DMS79 treated with DMSO at 0.1 percent for 48 hours (cell line): ENCODE measurements at places on chromosomes 12 and 14.

- no peak for DNase-seq
These were observed 36.3 kb upstream of the BBS10 start for GRCh38 chr12:76384560-76384959.

- DNase-seq = no peak
These were observed 102.8 kb downstream of the SLC16A7 start for GRCh38 chr12:59698600-59698999.

GRCh38 chr12:118063576-118064391, 2.8 kb upstream of the WSB2 start:
- DNase-seq = no peak

DNA sequence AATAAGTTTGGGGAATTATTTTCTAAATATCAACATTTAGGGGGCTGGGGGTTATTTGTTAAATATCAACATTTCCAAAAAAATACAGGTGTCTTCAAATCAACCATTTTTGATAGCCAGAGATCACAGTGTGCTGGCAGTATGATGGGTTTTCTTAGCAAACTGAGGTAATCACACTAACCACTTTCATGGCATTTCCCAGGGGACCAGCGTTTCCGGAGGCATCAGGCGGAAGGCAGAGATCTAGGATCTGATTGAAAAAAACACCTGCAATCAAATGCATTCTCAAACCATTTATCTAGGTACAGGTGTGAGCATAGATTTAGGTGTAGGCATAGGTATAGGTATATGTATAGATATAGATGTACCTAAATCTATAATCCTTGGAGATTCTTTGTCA, 34.6 kb downstream of the GLRX5 start:
- no peak for DNase-seq

DNA sequence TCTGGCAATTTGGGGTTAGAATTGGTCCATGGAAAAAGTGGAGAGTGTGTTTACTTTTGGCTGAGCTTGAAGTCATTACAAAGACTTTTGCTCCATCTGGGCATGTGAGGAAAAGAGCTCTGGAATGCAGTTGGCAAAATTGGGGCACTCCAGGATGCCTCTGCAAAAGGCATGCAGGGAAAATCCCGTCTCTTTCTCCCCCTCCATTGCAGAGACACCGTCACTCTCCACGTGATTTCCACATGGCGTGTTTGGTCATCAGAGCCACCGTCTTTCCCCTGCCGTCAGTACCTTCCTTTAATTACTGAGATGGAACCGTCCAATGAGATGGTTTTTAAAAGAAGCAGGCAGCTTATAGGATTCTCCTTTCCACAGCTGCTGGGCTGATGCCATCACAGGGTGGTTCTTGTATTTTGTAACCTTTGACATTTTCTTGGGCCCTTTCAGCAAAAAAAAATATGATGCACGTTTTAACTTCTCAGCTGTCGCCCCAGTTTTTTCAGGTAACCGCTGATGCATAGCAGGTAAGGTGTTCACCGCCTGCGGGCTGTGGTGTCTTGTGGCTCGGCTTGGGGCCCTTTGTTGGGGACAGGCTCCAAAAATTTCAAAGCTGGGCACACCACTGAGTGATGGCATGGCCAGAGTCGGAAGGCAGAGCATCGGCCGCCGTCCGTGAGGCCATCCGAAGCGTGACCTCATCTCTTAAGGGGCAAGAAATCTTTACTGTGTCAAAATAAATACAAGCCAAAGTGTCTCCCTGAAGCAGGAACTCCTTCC, 68.4 kb downstream of the CACNA1C start:
- no peak for DNase-seq

DNA sequence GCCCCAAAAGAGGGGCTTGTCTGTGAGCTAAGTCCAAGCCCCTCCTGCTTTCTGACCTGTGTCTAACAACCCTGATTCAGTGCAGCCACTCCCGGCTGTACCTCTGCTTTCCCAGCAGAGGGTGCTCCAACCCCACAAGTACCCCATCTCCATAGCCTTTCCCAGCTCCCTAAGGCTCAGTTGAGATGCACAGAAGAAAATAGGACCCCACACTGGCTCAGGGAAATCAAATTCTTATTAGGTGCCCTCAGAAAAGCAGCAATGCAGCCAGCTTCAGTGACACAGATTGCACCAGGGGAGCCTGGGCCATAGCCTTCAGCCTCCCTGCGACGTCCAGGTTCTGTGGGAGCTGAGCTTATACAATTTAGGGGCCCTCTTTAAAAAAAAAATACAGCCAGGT, 49.9 kb downstream of the LRRC74A start:
- DNase-seq = peak; percentile 91

- no peak for DNase-seq
These were observed 276.9 kb downstream of the PRKD1 start for GRCh38 chr14:29650554-29651269.

GRCh38 chr12:3128498-3129293, 51.5 kb downstream of the TSPAN9 start:
- no peak for DNase-seq

DNA sequence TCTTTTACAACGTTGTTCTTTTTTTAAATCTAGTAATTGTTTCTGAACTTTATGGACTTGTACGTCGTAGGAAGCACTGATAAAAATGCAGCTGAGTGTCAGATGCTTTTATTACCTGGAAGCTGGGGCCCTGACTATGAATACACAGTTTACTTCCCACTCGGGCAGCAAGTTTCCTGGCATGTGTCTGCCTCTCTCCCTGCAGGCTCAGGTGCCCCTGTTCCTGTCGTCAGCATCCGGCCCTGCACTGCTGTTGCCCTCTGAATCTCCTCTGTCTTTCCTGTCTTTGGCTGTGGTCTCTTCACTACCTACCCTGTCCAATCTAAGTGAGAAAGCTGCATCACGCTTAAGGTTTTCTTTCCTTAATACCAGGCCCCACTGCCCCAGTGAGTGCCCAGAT, 75.8 kb downstream of the PELI2 start:
- no peak for DNase-seq

GRCh38 chr12:51218607-51219161, 822 bp upstream of the POU6F1 start:
- DNase-seq = no peak

DNA sequence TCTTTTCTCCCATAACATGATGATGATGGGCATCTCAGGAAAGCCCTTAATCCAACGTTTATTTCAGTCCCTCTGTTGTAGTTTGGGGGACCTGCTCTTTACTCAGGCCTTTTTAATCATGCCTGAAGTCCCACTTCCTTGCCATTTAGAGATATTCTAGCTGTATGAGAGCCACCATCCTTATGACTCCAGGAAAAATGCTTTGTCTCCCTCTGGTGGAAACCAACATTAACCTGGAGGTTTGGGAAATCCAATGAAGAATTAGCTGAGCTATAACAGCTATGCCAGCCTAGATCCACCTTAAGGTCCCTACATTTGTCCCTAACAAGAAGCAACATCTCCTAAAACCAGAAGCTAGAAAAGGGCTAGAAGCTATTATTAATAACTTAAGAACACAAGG, 1399.1 kb downstream of the LRFN5 start:
- DNase-seq = no peak

DNA sequence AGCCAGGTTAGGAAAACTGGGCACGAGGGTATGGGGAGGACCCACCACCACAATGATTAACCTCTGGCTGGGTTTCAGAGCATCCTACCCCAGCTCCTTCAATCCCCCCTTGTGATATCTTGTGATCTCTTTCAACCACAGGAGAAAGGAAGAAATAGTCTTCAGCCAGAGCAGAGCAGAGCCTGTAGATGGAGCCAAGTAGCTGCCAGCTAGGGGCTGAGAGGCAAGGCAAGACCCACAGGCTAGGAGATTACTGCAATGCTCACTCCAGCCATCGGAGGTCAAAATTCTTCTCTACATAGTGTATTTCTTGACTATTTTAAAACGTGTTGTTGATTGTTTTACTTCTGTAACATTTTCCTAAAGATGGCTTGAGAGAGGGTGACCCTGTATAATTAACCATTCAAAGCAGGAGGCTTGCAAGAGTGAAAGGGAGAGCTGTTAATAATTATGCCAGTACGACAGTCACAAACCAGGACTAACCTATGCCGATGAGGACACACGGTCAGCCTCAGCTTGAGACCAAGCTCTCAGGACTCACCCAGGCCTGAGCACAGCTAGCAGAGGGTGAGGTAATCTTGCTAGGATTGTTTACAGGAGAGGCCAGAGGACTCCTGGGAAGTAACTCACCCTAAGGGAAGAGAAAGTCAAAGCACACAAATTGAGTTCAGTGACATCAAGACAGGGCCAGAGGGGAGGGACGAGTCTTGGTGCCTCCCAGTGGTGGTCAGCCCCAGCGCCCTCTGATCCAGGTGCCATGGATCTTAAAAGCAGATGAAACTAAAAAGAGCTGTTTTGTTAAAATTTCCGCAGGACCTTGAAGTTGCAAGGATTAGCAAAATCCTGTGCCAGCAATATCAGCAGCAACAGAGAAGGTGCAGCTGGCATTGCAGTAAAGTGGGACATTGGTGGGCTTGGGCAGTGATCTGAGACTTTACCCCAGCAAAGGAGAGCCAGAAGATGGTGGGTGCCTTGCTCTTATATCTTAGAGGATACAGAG, 29.8 kb upstream of the CDKN3 start:
- peak; percentile 57 for DNase-seq

DNA sequence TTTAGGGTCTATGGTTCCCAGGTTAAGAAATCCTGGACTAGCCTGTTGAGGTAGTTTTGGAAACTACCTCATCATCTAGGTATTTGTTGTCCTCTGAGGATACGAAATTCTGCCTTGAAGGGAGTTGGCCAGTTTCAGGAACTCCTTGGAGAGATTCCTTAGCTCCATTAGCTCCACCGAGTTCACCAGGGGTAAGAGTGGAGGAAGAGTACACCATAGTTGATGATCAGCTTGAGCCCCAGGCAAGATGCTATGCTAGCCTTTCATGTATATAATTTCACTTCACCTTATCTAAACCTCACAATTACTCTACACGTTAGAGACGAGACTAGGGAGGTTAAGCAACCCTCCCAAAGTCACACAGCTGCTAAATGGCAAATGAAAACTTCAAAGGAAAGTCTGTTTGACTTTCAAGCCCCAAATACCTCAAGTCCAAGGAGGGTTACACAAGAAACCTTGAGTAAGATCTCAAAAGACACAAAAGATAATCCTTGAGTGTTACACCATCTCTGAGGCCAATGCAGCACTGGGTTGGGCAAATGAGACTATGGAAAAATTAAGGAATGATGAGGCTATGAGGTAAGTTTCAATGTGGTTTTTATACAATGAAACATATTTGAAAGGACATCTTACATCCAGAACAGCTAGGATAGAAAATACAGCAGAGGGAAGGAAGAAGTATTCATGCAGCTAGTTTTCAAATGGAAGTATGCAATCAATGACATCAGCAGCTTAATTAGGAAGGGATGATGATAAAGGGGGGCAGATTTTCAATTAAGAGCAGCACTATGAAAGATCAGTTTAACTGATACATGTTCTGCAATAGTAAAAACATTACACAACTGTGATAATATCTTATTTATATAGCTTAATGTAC, 97.2 kb upstream of the KRAS start:
- DNase-seq = no peak

DNA sequence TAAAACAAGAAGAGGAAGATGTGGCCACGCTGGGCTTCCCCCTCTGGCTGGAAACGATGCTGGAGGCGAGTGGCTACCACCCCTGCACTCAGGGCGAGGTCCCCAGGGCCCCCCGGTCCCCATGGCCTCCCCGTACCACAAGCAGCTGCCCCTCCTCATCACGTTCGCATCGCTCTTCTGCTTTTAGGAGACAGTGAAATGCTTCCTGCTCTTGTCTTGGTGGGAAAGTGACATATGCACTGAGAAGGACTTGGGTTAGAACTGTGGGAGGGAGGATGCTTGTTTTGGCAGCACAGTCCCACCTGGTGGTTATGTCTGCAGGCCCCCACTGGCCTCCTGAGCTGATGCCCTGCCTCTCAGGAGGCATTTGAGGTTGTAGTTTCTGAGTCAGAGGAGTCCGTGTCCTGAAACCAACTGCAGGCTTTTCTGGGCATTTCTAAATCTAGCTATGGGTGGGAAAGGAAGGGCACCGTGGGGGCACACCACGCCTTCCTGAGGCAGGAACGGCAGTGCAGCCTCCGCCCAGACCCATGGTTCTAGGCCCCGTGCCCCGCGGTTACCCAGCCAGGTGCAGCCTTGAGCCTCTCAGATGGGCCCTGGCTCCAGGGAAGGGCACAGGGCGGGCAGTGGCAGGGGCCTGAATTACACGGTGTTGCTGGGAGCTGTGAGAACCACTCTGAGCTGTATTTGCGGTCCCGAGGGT, 139.3 kb downstream of the ADGRD1 start:
- DNase-seq = no peak

- peak; percentile 71 for DNase-seq
These were observed 262.0 kb downstream of the MED13L start for GRCh38 chr12:116015525-116015924.

DNA sequence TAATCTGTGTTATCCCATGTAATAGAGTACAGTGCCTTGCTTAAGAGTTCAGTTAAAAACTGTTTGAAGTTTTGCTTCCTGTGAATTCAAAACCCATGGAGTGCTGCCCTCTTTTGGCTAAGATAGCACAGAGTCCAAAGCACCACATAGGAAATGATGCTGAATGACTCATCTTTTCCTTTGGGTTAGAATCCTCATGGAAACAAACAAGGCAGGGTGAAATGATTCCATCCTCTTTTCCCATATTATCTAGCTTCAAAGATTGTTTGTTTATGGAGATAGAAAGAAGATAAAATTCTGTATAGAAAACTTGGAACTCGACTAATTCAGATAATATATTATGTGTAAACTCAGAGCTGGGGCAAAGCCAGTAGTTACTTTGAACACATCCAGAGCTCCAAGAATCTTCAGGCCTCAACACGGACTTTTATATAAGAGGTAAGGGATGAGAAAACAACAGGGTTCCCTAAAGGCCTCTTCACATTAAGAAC, 87.4 kb downstream of the OTOGL start:
- peak; percentile 72 for DNase-seq

DNA sequence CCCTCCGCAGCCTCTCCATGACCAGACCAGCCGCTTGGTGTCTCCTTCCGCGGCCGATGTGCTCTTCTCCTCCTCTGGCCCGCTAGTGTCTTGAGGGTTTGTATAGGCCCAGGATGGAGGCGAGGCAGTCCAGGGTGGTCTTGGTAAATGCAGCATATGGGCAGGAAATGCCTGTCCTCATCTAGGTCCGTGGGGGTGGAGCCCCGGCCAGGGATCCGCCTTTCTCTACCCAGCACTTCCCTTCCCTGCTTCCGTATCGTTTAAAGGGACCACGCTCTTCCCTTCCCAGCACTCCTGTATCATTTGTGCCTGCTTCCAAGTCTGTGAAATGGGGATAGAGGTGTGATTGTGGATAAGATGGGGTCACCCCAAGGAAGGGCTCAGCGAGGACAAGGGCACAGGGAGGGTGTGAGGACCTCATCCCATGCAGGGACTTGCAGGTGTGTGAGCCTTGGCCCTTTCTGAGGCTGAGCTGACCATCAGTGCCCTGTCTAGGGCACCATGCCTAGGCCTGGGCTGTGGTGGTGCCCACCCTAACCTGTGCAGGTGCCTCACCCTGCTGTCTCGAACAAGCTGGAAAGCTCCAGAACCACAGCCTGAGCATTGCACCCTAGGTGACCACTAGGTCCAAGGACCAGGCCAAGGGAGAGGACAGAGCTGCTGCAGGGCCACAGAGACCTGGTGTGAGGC, 326.8 kb upstream of the RTL1 start:
- DNase-seq = no peak

- DNase-seq = peak; percentile 3
These were observed 13.4 kb upstream of the ALDH2 start for GRCh38 chr12:111753144-111753881.

- no peak for DNase-seq
These were observed 74.1 kb downstream of the NUAK1 start for GRCh38 chr12:106064721-106065021.

- DNase-seq = peak; percentile 42
These were observed 22.0 kb upstream of the TMED10 start for GRCh38 chr14:75198291-75198933.

- no peak for DNase-seq
These were observed 2.0 kb downstream of the EMC9 start for GRCh38 chr14:24139272-24139934.
